ENCODE measurements at places on chromosomes 4 and X.

DNA sequence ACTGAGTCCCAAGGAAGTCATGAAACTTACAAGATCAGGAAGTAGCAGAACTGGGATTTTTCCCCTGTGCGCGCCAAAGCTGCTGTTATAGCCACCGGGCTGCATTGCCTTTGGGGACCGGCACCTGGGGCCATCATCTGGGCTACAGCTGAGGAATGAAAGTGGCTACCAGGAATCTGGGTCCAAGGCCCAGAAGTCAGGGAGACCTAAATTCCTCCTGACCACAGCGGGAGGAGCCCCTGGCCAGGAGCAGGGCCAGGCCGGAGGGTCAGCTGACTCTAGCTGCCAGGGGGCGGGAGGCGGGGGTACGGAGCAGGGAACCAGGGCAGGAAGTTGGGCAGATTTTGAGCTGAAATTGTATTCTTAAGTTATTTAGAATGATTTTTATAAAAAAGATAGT is 242.4 kb downstream of the EVC2 start:
- DNase-seq: no peak

- DNase-seq: peak; percentile 35
Observed at GRCh38 chrX:102720237-102721168, at the start of gene GPRASP3. Gene GPRASP3, plus strand, starts transcription at chrX:102720743. Its CDS starts 28,253 bp downstream, at chrX:102748996.

- DNase-seq: peak; percentile 21
Observed at GRCh38 chr4:47852136-47852535, 14.3 kb upstream of the CORIN start.

GRCh38 chrX:153214934-153215333 is 35.9 kb downstream of the MAGEA1 start:
- no peak for DNase-seq

DNA sequence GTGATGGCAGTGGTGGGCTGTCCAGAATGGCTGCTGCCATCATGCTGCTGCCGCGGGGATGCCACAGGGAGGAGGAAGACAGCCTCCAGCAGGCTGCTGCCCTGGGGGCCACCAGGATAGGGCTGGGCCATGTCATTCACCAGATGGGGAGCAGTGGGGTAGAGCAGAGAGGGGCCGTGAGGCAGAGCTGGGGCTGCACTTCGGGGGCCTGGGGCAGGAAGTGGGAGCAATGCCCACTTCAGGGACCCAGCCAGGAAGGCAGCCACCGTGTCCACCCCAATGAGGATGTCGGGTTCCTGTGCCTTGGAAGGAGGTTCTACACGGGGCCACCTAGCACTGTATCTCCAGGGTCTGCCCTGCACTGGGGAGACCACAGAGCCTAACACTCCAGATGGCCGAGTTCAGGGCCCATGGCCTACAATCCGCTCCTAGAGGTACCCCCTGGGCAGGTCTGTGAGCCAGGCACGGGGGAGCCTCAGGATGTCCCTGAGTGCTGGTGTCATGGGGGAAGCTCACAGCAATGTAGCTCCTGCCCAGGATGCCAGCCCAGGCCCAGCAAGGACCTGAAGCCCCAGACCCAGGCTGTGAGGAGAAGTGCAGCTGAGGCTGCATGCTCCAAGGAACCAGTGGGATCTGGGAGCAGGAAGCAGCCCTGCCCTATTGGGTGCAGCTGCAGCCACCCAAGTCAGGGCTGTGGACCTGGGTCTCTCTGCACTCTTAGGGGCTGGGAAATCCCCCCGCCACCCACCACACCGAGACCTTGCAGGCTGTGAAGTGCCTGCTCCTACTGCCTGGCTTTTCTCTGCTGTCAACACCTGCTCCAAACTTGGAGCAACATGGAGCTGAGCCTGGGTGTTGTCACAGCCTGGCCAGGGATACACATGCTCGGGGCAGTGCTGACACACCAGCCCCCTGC is 140.3 kb downstream of the PDHA2 start:
- no peak for DNase-seq

GRCh38 chr4:76354517-76355473 is 48.3 kb downstream of the STBD1 start:
- DNase-seq: no peak

DNA sequence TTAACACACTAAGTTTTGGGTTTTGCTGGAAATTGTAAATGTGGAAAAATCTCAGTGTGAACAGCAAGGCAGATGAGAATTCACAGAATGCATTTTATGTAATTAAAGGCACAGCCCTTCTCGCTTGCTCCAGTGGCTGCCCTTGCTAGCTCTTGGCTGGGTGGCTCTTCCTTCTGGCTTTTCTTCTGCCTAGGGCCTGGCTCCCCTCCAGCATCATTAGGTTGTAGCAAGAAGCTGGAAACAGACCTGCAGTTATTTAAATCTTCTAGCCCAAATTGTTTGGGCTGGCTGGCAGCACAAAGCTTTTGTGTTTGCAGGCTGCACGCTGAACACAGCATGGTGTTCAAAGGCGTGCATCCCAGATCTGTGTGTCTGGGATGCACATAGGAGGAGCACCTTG is 56.5 kb downstream of the LIMCH1 start:
- DNase-seq: no peak

DNA sequence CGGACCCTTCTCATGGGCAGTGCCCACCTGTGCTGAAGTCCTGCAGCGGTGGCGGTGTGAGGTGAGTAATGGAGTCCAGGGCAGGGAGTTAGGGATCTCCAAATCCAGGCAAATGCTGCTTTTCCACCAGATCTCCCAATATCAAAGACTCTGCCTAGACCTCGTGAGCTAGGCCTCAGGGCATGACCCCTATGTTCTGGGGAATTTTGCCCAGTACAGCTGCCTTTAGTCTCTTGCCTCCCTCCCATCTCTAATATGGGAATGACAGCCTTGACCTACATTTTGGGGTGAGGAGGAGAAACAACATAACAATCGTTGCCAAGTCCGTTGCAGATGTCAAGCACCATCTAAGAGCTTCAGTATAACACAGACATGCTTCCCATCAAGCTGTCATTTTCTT is 7.3 kb downstream of the PAK3 start:
- no peak for DNase-seq

DNA sequence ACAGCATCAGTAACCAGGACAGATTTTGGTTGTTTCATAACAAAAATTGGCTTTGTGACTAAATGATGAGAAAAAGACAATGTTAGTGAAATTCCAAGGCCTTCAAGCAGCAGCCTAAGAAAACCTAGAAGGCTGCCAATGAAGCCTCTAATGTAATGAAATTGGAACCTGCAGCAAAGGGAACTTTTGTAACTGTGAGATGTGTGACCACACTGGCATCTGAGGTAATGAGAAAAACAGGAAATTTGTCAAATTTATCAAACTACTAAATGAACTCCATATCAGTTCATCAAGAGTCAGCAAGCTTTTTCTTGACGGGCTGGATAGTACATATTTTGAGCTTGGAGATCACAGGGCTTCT is 30.4 kb upstream of the EMCN start:
- DNase-seq: no peak

- no peak for DNase-seq
Observed at GRCh38 chr4:75973766-75974165, 17.0 kb downstream of the SDAD1 start.

DNA sequence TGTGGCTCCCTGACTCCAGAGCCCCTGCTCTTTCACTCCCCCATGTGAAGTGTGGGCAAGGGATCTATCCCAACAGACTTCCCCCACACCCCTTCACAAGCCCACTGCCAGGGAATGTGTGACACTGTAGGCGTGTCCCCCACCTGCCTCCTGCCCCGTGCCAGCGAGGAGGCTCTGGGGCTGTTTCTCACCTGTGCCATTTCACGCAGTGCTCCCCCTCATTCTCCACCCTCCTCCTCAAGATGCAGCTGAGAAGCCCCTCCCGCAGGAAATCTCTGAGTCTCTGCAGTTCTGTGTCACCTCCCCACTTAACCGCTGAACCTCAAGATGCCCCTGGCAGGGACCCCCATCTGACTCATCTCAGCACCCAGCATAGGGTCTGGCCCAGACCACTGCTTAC is 5.4 kb downstream of the MAN2B2 start:
- no peak for DNase-seq

GRCh38 chr4:11801466-11802446 is 373.1 kb upstream of the HS3ST1 start:
- DNase-seq: no peak

GRCh38 chr4:127491571-127491970 is 141.2 kb upstream of the INTU start:
- no peak for DNase-seq

Data from stromal cell of bone marrow (primary cell).